ENCODE measurements at places on chromosomes 4 and X.

DNA sequence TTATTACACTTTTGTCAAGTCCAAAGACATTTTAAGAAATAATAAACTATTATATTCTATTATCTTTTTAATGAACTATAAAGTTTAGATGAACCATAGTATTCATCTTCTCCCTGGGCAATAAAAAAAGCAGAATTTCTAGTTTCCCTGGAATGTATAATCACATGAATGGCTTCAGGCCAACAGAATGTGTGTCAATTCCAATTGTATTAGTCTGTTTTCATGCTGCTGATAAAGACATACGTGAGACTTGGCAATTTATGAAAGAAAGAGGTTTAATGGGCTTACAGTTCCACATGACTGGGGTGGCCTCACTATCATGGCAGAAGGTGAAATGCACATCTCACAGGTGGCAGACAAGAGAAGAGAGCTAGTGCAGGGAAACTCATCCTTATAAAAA is 70.7 kb upstream of the ANXA10 start:
- no peak for DNase-seq

DNA sequence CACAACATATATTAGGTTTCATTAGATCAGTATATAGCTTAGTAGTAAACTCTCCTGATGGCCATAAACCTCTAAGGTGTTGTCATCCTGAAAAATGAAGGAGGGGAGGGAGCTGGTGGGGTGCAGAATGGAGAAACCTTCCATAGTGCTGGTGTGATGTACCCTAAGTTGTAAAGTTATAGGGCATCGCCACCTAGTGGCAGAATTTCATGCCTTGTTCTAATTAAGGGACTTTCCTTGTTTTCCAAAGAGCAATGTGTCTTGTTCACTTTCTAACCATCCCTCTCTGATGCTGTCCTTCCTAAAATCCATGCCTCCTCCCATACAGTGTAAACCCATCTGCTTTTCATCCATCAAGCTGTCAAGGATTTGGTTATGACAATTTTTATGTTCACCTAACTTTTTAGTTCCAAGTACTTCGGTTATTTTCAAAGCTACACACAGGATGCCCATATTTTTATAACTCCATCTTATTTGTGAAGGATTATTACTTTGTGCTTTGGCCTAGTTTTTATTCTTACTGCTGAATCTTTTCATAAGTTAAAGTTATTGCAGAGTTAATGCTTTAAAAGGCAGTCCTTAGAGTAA is 4.5 kb downstream of the NBDY start:
- peak; percentile 48 for DNase-seq

DNA sequence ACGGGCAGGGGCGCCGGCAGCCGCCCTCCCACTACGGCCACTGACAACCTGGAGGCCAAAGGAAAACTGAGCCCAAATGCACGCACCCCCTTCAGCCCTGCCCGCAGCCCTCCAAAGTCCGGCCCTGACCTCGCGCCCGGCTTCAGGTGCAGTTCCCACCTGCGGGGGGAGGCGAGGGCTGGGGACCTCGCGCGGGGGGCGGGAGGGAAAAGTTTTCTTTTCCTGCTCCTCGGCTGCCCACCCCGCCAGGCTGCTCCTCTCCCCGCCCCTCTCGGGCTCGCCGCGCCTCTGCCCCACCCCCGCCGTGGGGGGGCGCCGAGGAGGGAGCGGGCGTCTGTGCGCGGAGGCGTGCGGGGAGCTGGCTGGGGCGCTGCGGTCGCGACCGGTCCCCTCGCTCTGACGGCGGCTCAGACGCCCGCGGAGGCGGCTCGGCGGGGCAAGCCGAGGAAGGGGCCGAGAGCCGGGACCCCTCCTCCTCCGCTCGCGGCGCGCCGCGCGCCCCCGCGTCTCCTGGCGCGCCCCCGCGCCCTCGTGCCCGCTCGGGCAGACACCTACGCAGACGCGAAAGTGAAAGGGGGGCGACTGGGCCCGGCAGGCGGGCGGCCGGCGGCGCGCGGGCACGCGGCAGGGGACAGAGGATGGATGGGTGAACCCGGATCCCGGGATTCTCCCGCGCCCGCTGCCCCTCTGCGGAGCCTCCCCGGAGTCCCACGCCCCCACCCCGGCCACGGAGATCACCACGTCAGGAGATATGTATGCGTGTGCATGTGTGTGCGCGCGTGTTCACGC is 3.1 kb upstream of the NR3C2 start:
- peak; percentile 30 for DNase-seq

- no peak for DNase-seq
Measured at GRCh38 chr4:124903995-124904722, 191.6 kb upstream of the ANKRD50 start.

DNA sequence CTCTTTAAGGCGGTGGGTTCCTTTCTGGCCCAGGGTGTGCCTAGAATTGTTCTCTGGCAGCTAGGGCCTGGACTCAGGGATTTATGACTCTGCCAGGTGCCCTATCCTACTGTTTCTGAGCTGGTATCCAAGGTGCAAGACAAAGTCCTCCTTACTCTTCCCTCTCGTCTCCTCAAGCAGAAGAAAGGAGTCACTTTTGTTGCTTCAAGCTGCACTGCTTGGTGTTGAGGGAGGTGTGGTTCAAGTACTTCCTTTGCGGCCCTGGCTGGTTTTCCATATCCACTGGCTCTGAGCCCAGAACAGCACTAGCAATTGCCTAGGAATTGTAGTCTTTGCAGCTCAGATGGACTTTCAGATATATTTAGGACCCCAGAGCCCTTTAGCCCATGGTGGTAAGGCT is 39.3 kb downstream of the RTL3 start:
- no peak for DNase-seq

- DNase-seq: no peak
Measured at GRCh38 chr4:32172086-32172485, 1451.9 kb downstream of the PCDH7 start.

DNA sequence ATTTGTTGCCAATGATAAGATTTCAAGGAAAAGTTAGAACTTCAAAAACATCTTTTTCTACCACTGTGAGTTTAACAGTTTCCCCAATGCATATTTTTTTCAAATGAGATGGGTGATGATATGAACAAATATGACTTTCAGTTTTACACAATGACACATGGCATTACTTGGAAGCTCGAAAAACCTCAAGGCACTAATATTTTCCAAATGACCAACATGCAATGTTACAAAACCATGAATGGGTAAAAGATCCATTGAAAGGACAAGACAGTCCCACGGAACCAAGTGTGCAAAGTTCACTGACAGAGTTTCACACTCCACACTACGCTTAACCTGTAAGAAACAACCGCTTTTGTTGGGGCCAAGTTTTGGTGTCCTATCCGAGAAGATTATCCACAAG is 84.5 kb downstream of the CD99L2 start:
- DNase-seq: no peak

GRCh38 chr4:185932491-185932890 is 120.5 kb upstream of the SORBS2 start:
- DNase-seq: no peak

DNA sequence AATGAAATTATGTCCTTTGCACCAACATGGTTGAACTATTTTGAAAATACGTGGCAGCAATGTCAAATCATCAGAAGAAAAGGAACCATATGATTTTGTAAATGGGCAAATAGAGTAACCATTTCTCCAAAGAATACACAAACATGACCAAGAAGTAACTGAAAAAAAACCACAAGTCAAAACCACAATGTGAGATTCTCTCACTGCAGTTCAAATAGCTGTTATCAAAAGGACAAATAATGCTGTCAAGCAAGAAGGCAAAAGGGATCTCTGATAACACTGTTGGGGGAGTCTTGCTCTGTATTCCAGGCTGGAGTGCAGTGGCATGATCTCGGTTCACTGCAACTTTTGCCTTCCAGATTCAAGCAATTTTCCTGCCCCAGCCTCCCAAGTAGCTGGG is 280.8 kb upstream of the ZCCHC13 start:
- no peak for DNase-seq

DNA sequence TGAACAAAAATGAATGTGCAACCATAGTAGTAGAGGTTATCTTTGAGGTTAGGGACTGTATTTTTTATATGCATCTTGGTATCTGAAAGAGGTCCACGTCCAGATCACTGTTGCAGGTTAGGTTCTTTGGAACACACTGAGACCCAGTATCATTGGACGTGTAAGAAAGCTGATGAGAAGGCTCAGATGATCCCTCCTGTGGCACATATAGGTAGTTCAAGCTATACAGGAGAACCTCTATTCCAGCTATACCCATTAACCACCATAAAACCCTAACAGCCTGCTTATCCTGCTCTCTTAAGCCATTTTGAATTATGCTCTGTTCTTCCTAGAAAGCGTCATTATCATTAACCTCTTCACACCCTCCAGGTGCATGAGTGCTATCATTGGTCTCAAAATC is 930.7 kb upstream of the HS3ST1 start:
- no peak for DNase-seq

GRCh38 chrX:71251466-71251973 is 2.4 kb downstream of the ZMYM3 start:
- DNase-seq: no peak

DNA sequence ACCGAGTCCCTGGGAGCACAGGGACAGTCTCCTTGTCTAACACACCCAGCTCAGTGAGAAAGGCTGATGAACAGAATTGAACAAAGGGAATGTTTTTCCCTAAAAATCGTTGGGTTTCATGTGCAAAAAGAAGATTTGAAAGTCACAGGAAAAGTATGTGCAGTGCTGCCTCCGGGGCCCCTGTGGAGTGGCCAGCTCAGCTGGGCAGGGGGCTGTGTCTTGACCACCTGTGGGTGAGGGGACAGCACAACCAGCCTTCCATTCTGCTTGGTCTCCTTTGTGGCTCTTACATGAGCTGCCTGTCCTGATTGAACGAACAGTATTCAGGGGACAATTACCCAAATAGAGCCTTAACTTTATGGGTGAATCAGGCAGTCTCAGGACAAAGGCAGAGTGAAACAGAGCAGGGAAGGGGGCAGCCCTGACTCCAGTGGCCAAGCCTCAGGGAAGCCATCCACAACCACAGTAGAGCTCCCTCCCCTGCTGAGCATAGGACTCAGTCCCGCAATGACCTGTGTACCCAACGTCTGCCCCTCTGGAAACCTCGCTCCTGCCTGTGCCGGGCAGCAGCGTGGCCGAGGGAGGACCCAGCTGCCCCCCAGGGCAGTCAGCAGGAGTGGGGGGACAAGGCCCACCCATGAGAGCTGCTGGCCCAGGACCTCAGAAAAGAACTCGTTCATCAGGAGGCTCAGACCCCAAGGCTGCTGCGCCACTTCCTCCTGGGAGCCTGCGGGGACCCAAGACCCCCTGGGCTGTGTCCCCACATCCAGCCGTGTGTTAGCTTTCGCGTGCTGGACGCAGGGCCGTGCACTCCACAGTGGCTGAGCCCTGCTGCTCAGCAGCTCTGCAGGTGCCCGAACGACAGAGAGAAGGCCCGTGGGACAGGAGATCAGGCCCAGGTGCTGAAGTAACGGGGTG is 59.6 kb upstream of the MXD4 start:
- DNase-seq: no peak

GRCh38 chr4:5852523-5853202 is 40.2 kb downstream of the CRMP1 start:
- no peak for DNase-seq

- DNase-seq: no peak
Measured at GRCh38 chrX:138082896-138083295, 517.0 kb downstream of the ZIC3 start.

- no peak for DNase-seq
Measured at GRCh38 chrX:139207655-139208054, 322.9 kb upstream of the F9 start.

DNA sequence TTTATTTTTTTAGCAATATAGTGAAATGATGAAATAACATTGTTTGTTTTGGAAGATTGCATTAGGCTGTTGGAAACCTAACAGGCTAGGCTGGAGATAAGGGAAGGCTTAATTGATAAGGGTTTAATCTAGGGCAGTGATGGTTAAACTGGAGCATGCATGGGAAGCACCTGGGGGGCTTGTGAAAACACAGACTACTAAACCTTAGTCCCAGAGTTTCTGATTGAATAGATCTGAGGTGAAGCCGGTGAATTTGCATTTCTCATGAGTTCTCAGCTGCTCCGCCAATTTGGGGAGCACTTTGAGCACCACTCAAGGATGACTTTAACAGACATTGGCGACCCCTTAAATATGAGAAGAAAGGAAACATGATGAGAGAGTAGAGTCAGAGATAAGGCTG is 11.5 kb downstream of the STK26 start:
- no peak for DNase-seq

GRCh38 chr4:121642876-121643585 is 53.7 kb downstream of the ANXA5 start:
- DNase-seq: no peak

- DNase-seq: no peak
Measured at GRCh38 chr4:162804351-162804924, 362.3 kb downstream of the NAF1 start.

All from neural crest cell (in vitro differentiated cells).